ENCODE measurements at places on chromosomes 1 and 21.
A peak's percentile ranks its signal among the peaks of the same experiment; 100 is the strongest.

- DNase-seq, result no peak
These were observed 5.9 kb downstream of the FOXD2 start for GRCh38 chr1:47443530-47444296.

GRCh38 chr1:44283524-44284173 lies 70.4 kb downstream of the DMAP1 start:
- DNase-seq, result no peak

GRCh38 chr1:94974824-94975223 lies 47.9 kb upstream of the CNN3 start:
- no peak for DNase-seq

DNA sequence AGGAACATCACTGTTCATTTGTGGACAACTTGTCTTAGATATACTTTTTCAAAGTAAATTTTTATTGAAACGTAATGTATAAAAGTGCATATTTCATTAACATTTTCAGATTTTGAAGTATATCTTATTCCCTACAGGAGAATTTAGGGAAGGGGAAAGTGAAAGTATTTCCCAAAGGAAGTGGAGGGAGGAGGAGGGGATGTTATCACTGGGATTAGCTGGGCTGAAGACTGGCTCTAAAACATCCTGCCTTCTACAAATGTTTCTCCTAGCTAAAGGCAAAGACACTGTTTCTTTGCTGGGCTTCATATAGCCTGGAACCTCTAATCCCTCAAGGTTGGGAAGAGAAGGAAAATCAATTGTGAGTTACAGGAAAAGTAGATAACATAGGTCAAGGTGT lies 7.1 kb upstream of the ZNF697 start:
- DNase-seq, result no peak

GRCh38 chr1:179083533-179083932 lies 1.7 kb downstream of the TOR3A start:
- no peak for DNase-seq

- DNase-seq, result no peak
These were observed 4.6 kb downstream of the AGTRAP start for GRCh38 chr1:11740258-11741192.

- no peak for DNase-seq
These were observed 254.4 kb upstream of the GJB5 start for GRCh38 chr1:34500451-34500850.

DNA sequence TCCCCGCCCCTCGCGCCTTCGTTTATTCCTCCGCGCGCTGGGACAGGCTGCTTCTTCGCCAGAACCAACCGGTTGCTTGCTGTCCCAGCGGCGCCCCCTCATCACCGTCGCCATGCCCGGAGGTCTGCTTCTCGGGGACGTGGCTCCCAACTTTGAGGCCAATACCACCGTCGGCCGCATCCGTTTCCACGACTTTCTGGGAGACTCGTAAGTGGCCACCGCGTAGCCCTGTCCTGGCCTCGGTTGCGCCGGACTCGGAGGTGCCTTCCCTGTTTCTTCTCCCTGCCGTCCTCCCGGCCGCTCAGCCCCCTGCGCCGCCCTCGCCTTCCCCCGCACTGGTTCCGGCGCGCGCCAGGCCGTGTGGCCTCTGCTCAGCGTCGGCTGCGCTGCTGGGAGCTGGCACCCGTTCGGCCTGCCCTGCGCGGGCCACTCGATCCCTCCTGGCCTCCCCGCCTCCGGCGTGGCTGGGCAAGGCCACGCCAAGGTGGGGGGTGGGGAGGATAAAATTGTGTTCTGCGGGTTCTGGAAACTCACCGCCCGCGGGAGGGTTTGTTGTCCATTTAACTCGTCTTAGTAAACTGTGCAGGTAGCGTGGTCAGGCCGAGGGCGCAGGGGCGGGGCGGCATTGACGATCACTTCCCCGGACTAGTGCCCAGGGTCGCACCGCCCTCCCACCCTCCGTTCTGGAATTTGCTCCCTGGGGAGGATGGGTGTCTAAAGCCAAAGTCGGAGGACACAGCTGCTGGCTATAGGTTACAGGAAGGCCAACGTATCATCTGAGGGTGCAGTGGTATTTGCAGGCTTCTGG lies at the start of gene PRDX6:
PRDX6 (plus strand) TSS at position 50 of the 808 bp plus-strand sequence; CDS start at position 113, 63 bp downstream.
- DNase-seq, result peak; percentile 87

GRCh38 chr1:157724537-157725220 lies 24.1 kb upstream of the FCRL3 start:
- no peak for DNase-seq

DNA sequence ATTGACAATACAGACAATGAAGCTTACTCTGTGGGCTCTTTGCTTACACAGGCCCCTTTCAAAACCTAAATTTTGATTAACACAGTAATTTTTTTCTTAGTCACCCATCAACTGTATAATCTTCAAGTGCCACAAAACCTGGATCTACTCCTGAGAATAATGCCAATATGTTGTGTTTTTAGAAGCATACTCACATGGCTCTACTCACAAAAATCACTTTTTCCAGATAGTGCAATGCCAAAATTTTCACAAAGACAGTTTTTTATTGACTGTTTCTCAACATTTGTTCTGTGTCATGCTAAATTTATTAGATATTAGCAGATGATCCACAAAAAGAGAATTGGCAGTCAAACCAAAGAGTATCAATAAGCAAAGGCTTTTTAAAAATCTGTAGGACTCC lies 493.7 kb upstream of the C1orf87 start:
- no peak for DNase-seq
